ENCODE measurements at places on chromosomes 16 and 17.
A peak's percentile ranks its signal among the peaks of the same experiment; 100 is the strongest.

DNA sequence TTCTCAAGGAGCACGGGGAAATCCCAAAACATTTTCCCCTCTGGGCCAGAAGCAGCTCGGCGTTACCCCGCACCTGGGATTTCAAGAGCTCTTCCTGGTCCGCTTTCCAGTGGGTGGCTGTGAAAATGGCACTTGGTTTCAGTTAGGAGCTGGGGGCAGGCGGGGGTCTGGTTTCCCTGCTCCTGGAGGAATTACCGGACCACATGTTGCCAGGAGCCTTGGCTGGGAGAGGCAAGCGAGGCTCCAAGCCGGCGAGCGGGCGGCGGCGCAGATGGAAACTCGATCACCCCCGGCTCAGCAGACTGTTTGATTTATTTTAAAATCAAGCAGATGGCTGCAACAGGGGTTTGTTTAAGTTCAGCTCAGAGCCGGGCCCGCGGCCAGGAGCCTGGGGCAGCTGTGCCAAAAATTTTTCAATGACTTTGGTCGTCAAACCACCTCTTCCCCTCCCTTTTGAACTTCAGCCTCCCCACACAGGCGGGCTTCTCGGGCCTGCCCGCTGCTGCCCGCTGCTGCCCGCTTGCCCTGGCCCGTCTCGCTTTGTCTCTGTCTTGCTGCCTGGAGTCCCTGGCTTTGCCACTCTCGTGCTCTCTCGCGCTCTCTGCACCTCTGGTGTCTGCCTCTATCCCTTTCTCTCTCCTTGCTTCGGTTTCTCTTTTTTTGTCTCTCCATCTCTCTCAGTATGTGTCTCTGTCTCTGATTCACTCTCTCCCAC lies 108.0 kb upstream of the CIBAR2 start:
- DNase-seq = no peak

DNA sequence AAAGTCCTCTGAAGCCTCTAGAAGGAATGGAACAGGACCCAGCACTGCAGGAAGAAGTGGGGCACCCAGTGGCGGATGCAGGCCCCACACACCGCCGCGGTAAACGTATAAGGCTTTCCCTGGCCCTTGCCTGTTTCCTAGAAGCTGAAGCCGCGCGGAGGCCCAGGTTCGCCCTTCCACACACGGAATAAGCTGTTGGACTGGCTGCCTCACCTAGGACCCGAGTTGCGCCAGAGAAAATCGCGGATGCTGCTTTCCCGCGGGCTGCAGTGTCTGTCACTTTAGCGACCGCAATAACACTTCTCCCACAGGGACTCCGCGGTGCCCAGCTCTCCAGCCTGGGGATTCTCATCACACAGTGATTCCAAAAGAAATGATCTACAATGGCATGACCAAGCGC lies 1736.9 kb downstream of the TP53TG3F start:
- DNase-seq = no peak

- DNase-seq = peak; percentile 81
Observed at GRCh38 chr17:81309140-81309858, 14.2 kb upstream of the SLC38A10 start.

GRCh38 chr16:55340445-55340844 lies 16.4 kb downstream of the IRX6 start:
- no peak for DNase-seq

- DNase-seq = no peak
Observed at GRCh38 chr17:2068031-2068518, 13.2 kb downstream of the HIC1 start.

DNA sequence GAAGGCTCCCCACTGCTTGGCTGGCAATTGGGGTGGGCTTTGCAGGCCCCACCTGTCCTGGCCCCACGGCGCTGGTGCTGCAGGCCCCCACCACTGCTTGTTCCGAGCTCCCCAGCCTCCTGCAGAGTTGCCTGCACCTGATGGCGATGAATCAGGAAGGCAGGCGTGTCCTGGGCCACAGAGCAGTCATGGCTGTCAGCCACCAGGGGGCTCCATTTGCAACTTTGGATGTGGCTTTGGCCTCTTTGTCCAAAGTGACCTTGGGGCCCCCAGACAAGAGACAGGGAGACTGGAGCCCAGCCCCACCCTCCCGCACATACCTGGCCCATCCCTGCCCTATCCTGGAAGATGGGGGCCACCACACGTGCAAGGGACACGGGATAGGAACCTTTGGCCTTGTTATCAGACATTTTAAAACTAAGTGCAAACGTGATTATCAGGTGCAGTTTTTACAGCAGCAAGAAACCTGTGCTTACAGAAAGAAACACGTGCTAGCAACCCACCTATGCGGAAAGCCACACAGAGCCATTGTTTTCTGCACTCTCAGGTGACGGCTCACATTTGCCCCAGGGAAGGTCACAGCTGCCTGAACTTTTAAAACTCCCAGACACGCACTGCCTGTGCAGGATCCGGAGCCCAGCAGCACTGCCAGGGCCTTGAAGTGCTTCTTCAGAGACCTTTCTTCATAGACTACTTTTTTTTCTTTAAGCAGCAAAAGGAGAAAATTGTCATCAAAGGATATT lies at the start of gene DNASE1:
DNASE1 (plus strand) TSS at position 443 of the 743 bp plus-strand sequence. CDS start 683 bp downstream, outside the sequence.
- peak; percentile 49 for DNase-seq

GRCh38 chr17:78655251-78655940 lies 78.2 kb upstream of the DNAH17 start:
- DNase-seq = no peak

Measured in CD4-positive, alpha-beta T cell treated with Interleukin-15 for 1 hour (primary cell).